Lower lobe of right lung (tissue), 2 donors: ENCODE measurements at places on chromosomes 7 and 10. TPM values are rescaled to one million over a fixed set of nuclear protein-coding genes. Genes with fewer than 3 reads are reported as not detected.
A peak's percentile ranks its signal among the peaks of the same experiment; 100 is the strongest.

BRI3 gene
- 516 TPM for total RNA-seq

DNA sequence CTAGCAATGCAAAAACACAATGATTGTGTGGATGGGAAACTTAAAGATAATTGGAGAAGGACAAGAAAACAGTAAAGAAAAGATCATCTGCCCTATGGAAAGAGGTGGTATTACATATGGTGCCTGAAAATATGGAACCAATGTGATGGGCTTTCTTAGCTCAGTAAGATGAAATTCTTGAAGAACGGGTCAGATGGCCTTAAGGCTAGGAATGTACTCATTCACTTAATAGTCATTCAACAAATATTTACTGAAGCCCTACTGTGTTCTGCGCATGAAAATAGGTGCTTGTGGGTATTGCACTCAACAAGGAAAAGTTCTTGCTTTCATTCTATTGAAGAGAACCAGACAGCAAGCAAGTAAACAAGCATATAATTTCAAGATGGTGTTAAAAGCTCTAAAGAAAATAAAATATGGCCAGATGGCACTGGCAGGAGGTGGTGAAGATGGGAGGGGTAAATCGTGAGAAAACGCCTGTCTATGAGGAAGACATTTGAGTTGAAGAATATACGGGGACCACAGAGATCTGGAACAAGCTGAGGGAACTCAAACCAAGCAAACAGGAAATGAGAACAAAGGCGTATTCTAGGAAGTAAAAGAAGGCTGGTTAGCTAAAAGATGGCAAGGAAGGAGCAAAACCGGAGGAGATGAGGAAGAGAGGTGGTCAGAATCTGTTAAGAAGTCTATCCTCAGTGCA is 179.7 kb downstream of the ANK3 start:
- DNase-seq, result no peak

- no peak for DNase-seq
Measured at GRCh38 chr10:88478256-88478655, 104.9 kb downstream of the RNLS start.

DNA sequence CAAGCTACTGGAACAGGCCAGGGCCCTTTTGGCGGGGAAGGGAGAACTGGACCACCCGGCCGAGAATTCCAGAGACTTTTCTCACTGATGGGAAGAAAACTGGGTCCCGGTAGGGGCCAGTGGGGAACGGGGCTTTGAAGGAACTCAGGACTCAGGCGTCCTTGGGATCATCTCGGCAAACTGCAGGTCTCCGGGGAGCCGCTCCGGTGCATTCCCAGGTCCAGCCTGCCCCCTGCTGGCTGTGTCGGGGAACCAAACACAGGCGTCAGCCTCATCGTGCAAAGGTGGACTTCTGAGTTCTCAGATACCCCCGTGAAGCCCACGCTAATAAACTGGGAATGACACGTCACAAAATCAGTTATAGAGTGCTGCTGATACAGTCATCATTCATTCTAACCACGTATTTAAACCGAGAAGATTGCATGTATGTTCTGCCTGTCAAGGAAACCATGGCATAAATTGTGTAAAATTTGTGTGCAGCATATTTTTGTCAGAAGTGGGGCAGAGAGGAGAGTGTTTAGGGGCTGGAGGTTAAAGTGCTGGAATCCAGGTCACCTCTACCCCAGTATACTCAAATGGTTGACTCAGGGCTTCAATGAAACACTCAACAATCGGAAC is 76.1 kb upstream of the CPXM2 start:
- peak; percentile 71 for DNase-seq

NPSR1 gene
- total RNA-seq, result not detected

DNA sequence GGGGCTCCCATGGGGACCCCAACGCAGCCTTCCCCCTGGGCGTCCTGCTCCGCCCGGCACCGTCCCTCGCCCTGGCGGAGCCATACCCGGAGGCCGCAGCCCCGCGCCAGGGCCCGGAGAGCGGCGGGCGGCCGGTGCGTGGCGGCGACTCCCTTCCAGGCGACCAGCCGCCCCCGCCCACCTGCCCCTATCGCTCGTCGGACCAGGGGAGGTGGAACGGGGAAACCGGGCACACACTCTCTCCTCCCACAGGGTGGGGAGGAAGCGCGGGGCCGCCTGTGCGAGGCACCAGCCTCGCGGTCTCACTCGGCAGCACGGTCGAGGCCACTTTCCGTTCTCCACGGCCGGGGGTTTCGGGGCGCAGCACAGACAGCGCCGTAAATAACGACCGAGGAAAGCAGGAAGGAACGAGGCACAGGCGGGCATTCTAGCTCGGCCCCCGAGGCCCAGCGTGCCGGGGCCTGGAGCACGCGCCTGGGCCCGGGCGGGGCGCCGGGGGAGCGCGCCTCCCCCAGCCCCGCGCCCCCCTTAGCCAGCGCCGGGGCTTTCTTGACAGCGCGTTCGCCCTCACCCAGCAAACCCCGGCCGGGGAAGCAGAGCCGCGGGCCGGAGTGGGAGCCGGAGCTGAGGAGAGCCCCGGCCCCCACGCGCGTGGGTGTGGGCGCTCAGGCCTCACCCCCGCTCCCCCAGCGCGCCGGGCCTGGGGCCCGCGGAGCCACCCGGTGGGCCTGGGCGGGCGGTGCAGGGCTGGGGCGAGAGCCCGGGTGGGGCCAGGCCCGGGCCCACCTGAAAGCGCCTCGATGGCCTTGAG is 936 bp downstream of the IGF2BP3 start:
- DNase-seq, result no peak

DNA sequence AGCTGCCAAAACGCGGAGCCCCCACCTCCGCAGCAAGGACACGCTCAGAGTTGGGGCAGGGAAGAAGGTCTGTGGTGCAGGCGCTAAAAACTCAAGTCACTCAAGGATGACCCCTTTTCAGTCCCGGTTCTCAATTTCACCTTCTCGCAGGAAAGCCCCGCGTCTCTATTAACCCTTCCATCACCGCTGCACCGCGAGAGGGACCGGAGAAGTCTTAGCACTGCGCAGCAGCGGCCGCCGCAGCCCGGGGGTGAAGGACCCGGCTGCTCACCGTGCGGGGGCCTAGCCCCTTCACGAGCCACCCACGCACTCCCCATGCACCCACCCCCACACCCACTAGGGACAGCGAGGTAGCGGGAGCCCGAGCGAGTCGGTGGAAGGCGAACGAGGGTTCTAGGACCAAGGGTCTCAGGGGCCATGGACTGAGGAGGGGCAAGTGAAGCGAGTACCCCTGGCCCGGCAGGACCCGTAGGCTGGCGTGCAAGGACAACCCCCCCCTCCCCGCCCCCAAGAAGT is 162.9 kb downstream of the SH3PXD2A start:
- DNase-seq, result no peak

DNA sequence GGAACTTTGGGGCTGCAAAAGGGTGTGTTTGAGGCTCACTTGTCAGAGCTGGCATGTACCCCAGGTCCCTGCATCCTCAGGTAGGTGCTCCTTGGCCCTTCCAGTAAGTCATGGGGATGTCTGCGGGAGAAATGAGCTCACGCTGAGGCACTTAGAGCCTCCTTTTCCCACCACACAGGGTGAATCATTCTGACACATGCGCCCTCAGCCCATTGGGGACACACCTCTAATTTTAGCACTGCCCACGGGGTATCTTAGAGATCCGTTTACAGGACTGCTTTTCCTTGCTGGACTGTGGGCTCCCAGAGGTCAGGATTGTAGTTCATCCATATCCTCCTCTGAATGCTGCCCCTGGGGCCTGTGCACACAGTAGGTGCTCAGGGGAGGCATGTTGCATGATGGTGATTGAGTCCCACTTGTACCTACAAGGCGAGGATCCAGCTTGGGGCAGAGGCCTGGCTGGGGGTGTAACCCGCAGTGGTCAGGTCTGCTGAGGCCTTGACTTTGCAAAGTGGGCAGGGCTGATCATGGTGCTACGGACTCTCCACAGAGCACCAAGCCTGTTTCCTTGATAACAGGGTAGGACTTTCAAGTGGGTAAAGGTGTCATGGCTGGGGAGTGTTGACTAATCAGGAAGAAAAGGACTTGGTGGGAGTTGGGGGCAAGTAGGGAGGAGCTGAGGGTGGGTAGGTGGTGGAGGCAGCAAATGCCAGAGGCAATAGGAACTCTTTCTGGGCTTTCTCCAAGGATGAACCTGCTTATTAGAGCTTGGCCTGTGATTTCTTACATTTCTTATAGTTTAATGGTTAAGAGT is 5.8 kb downstream of the TSPAN15 start:
- no peak for DNase-seq

GRCh38 chr7:132393789-132394261 is 182.4 kb downstream of the PLXNA4 start:
- no peak for DNase-seq

DNA sequence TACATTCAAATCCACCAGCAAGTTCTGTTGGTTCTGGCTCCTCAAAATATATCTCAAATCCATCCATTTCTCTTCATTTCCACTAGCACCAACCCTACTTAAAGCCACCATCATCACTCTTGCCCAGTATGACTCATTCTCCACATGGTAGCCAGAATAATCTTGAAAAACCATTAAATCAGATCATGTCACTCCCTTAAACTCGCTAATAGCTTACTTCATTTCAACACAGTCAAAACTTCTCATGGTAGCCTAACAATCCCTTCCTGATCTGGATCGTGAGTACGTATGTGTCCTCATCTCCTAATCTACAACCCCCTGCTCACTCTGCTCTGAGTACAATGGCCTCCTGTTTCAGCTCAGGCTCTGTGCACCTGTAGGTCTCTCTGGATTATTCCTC is 8.7 kb downstream of the EPC1 start:
- no peak for DNase-seq

PPP3CB gene
- total RNA-seq, result 41.3 TPM

PKD2L1 gene
- 3.4 TPM for total RNA-seq

PTPRE gene
- total RNA-seq, result 60.5 TPM

DNA sequence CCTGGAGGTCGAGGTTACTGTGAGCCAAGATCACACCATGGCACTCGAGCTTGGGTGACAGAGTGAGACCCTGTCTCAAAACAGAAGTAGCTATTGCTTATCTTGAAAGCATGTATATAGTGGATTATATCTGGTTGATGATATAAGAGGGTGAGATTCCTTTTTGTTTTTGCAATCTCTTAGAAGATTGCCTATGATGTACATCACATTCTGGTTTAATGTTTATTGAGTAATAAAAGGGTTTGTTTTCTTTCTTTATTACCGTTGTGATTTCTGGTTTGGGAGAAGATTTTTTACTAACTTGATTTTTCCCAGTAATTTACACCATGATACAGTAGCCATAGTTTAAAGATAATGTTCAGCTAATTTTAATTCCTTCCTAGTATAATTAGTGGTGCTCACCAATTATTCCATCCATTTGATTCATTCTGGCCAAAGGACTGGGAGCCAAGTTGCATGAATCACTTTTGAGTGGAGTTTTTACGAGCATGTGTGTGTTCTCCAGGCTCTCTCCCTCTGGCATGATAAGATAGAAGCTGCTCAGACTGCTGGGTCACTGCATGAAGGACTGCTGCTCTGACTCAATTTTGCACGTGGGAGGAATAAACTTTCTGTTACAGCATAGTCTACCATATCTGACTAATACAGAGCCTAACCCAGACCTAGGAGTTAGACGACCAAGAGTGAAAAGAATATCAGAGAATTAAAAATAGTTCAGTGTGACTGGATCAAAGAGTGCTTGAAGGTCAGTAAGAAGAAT is 13.5 kb upstream of the TSPAN13 start:
- DNase-seq, result no peak

- no peak for DNase-seq
Measured at GRCh38 chr10:21297603-21298383, 227.7 kb downstream of the SKIDA1 start.

GRCh38 chr10:5476918-5477525 is 22.3 kb downstream of the CALML5 start:
- no peak for DNase-seq

GRCh38 chr7:90903841-90904240 is 307.7 kb downstream of the CDK14 start:
- no peak for DNase-seq

- no peak for DNase-seq
Measured at GRCh38 chr10:124378271-124378670, 40.5 kb downstream of the OAT start.

CFAP69 gene
- total RNA-seq, result 8.4 TPM

DNA sequence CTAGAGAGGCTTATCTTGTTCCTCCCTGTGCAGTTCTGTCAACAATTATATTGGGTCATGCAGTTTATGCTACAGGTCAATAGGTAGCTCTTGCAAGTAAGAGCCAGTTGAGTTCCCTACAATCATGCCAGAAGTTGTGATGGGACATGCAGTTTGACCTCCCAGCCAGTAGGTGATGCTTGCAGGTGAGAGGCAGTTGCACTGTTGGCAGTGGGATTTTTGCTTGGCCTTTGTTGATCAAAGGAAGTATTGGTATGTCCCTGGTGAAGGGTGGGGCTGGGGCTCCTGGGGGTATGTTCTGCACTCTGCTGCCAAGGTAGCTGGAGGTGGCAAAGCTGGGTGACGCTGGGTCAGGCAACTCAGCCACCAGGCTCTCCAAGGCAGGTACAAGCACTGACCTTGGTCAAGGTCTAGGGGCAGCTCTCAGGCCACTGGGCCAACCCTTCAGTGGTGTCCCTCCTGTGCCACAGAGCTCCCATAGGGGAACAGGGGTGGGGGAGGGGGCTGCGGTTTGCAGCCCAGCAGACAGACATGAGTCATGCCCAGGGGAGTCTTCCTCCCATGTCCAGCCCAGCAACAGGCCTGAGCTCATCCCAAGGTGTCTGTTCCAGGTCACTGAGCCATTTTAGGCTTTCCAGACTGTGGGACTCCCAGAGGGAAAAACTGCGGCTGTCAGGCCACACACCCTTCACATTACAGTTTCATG is 43.3 kb downstream of the MEOX2 start:
- DNase-seq, result no peak

DNA sequence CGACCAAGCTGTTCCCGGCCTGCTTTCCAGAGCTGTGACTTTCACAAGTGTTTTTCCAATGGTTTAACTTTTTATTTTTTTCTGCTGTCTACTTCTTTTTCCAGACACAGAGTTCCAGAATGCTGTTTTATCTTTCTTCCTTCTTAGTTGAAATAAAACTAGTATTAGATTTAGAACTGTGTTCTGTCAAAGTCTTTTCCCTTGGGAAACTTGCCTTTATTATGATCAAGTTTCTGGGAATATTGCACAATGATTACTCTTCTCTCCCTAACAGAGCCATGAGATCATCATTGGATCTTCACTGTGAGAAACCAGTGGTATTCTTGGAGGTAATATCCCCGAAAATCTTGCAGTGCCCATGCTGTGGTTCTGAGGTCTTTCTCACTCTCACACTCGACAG is 104.9 kb upstream of the KCND2 start:
- no peak for DNase-seq

CEP55 gene
- 1.4 TPM for total RNA-seq

DNA sequence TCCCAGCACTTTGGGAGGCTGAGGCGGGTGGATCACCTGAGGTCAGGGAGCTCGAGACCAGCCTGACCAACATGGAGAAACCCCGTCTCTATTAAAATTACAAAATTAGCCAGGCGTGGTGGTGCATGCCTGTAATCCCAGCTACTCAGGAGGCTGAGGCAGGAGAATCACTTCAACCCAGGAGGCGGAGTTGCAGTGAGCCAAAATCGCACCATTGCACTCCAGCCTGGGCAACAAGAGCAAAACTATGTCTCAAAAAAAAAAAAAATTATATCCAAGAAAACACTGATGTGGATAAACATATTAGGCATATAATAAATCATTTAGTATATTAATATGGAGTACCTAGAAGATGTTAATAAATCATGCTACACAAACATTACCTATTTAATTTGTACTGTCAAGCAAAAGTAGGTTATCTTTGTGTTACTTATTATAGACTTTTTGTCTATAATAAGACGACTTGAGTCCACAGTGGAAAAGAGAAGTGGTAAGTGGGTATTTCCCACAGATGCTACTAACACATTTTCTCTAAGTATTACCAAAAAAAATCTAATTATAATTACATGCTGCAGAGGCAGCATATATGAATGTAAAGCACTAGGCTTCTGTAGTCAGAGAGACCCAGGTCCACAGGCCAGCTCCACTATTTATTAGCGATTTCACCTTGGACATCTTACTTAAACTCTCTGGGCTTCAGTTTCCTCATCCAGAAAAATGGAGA is 34.5 kb downstream of the DNMBP start:
- no peak for DNase-seq
